ENCODE measurements at places on chromosomes 16 and 17.
A peak's percentile ranks its signal among the peaks of the same experiment; 100 is the strongest.

DNA sequence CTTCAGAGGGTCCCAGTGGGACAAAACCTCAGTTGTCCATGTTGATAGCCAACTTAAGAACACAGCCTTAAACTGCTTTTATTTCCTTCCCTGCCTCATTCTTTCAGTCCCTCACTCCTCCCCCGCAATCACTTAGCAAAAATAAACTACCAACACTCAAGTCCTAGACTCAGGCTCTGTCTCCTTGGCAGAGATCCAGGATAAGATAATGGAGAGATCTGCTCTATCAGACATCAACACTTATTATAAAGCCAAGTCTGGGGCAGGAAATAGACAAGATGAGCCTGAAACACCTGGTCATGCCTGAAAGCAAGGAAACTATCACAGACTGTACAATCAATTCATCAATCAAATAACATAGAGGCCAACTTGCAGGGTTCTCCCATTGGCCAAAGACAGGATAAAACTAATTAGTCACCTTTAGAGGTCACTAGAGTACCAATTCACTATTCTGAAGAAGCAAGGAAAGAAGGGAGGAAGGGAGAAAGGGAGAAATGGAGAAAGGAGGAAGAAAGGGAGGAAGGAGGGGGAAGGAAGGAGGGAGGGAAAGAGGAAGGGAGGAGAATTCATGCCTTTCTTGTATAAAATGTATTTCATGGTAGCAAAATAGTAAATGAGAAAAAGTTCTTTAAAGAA lies 15.7 kb downstream of the HYDIN start:
- peak; percentile 69 for DNase-seq

DNA sequence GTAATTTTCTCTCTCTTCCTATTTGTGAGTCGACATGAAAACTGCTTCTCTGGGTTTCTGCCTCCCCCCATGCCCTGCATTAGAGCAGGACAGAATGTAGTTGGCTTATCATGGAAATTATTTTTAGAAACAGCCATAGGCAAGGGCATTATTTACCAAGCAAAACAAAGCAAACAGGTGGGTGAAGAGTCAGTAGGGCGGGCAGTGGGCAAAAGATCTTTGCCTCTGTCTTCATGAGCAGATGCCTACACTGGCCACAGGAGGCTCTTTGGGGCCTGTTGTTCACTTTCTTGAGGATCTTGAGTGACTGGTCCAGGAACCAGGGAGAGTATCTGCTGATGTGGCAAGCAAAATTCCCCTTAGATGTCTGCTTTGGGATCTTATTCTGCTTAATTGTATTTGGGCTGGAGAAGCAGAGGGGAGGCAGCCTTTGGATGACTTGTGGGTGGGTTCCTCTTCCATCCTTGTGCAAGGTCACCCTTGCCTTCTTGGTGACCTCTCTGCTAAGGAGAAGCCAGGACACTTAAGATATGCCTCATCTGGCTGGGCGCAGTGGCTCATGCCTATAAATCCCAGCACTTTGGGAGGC lies 42.5 kb upstream of the CLEC19A start:
- DNase-seq, result no peak

DNA sequence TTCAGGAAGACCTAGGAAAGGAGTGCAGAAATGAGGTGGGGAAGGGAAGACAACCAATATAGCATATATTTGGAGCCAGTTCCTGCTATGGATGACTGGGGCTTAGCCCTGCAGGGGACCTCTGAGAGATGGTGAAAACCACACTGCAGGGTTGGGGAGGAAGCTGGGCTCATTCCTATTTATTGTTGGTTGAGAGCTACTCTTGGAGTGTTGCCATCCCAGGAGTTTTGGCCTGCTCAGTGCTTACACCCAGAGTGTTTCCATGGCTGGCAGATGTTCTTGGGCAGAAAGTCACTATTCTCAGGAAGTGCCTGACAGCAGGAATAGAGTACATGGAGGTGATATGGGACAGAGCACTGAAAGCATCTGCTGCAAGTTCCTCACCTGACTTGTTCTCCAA lies 145.8 kb downstream of the SPACA3 start:
- DNase-seq, result no peak

DNA sequence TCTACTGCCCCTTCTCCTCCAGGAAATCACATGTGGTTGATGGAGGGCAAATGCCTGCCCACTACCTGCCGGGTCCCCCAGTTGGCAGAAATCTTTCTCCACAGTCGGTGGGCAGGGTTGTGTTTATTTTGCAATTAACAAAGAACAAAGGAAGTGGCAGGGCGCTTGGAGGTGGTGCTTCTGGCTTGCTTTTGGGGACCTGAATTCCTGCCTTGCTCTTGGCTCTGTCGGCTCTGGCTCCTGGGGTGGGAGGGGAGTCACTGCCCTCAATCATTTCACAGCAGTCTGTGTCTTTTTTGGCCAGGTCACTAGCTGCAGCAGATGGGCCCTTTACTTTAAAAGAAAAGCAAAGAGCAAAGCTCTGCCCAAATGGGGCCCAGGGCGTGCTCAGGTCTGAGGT lies 69.2 kb downstream of the C16orf78 start:
- DNase-seq, result peak; percentile 52

DNA sequence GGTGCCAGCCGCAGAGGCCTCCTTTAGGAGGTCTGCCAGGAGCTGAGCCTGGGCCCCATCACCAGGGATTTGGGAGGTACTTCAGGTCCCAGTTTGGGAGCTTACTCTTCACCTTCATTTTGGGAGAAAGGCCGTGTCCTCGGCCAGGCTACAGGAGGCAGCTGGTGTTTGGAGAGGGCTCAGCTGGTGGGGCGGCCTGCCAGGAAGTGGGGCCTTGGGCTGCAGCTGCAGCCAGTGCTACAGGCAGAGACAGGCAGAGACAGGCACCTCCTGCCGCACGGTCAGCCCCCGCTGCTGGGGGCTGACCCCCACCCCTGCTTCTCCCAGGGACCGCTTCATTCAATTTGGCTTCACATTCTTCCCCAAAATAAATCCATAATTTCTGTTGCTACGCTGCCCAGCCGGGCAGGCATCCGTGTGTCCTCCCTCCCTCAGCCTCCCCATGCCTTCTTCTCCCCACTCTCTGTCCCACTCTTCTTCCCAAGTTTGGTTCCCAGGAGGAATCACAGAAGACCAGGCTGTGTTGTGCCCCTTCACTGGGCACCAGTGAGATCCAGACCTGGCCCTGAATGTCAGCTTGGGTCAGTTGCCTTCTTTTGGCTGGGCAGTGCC lies 6.1 kb downstream of the TMEM235 start:
- DNase-seq, result no peak

GRCh38 chr16:30358990-30359870 lies 4.1 kb upstream of the CD2BP2 start:
- no peak for DNase-seq

DNA sequence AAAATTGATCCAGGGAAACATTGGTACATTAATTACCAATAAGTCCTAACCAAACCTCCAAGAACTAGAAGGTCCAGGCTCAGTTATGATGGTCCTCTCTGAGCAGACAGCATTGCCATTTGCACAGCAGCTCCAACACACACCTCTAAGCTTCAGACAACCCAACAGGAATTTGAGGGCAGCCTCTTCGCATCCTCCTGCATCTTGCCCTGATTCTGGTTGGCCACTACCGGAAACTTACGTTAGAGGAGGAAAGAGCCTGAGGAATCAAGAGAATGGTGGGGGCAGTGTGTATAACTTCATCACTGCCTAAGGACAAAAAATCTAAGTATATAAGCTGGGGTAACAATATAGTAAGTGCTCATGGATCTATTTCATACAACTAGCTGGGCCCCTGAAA lies 15.7 kb downstream of the FAM117A start:
- DNase-seq, result no peak

DNA sequence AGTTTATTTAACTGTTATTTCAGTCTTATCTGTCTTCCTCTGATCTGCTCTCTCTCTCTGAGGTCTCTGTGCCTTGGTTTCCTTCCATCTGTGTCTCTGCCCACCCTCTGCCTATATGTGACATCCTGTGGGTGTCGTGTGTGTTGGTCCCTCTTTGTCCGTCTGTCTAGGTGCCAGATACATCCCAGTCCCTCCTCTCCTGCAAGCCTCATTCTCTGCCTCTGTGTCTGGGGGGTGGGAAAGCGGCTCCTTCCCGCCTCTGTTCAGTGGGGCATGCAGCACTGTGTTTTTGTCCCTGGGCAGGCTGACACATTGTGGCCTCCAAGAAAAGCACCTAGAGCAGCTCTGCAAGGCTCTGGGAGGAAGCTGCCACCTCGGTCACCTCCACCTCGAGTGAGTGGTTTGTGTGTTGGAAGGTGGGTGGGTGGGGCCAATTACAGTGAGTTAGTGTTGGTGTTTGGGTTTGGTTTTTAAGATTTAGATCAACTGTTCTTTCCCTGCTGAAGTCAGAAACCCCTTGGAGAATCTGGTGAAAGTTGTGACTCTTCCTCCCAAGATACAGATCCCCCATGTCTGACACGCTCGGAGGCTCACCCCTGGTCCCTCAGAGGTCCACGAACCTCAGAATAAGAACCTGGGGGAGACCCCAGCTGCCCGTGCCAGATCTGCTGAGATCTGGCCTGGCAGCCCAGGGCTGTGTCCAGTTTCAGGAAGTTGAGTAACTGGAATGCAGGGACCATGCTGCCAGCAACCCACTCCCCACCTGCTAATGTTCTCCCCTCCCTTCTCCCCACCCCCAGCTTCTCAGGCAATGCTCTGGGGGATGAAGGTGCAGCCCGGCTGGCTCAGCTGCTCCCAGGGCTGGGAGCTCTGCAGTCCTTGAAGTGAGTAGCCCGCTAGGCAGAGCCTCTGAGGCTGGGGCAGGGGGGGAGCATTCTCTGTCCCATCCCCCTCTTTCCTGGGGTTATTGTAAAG lies 50.9 kb upstream of the CPNE2 start:
- no peak for DNase-seq

DNA sequence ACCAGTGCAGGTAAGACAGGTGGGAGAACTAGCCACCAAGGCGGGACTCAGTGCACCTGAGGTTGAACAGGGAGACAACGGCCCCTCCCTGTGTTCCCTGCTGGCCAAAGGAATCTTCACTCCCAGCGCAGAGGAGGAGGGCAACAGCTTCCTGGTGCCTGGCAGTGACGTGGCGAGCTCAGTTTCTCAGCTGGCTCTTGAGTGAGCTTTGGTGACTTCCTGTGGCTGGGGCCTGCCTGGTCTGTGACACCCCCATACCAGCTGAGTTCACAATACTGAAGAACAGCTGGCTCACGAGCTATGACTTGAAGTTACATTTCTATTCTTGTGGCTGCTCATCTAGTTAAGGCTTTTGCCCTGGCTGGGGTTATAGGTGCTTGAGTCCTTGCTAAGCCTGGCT lies 26.1 kb downstream of the WNT9B start:
- no peak for DNase-seq
